ENCODE measurements at places on chromosomes 7 and 10. TPM values are rescaled to one million over a fixed set of nuclear protein-coding genes. Genes with fewer than 3 reads are reported as not detected.

Gene ZMIZ1
- polyA plus RNA-seq = 1.8 TPM

Gene ENO4
- polyA plus RNA-seq = not detected

Gene NT5C3A
- polyA plus RNA-seq = 92.9 TPM

Gene CAPZA2
- 318 TPM for polyA plus RNA-seq

Gene CD36
- 2.0 TPM for polyA plus RNA-seq

Gene SH2D4B
- not detected for polyA plus RNA-seq

Gene PRR15
- not detected for polyA plus RNA-seq

Gene GRK5
- polyA plus RNA-seq = 3.3 TPM

Gene PCDH15
- polyA plus RNA-seq = not detected

Gene STEAP4
- polyA plus RNA-seq = not detected

Gene SPDYE6
- polyA plus RNA-seq = 0.97 TPM

Gene KCND2
- not detected for polyA plus RNA-seq

Gene PHKG1
- 0.10 TPM for polyA plus RNA-seq

Gene ICA1
- polyA plus RNA-seq = 5.0 TPM

Gene SLC25A13
- 5.3 TPM for polyA plus RNA-seq

Gene GPR85
- not detected for polyA plus RNA-seq

Gene TMEM72
- polyA plus RNA-seq = not detected

Gene MRC1
- not detected for polyA plus RNA-seq

Gene RARRES2
- polyA plus RNA-seq = not detected

Gene HOXA4
- polyA plus RNA-seq = not detected

Gene ANKRD2
- polyA plus RNA-seq = not detected

Gene BMPER
- polyA plus RNA-seq = not detected

Gene TBATA
- not detected for polyA plus RNA-seq

Gene PNLIPRP2
- not detected for polyA plus RNA-seq

Gene IL15RA
- polyA plus RNA-seq = 14.4 TPM

Gene SYT15
- 0.07 TPM for polyA plus RNA-seq

Gene ZNF117
- polyA plus RNA-seq = 0.70 TPM

Gene GALNT17
- polyA plus RNA-seq = not detected

Gene COBL
- not detected for polyA plus RNA-seq

Gene ESYT2
- 95.7 TPM for polyA plus RNA-seq

Gene PILRB
- 42.1 TPM for polyA plus RNA-seq

Gene SPDYE2B
- not detected for polyA plus RNA-seq

Gene PRSS2
- not detected for polyA plus RNA-seq

Gene ASZ1
- polyA plus RNA-seq = not detected

Gene MYL10
- polyA plus RNA-seq = not detected

Gene FAM25A
- not detected for polyA plus RNA-seq

Gene MAT1A
- not detected for polyA plus RNA-seq

Gene PRTFDC1
- 0.40 TPM for polyA plus RNA-seq

Gene SSMEM1
- polyA plus RNA-seq = not detected

Gene MSS51
- not detected for polyA plus RNA-seq

Gene ELMO1
- 53.1 TPM for polyA plus RNA-seq

Gene ATOH7
- polyA plus RNA-seq = not detected

Gene RAMP3
- not detected for polyA plus RNA-seq

Gene SAP25
- polyA plus RNA-seq = not detected

Gene IPMK
- polyA plus RNA-seq = 2.6 TPM

Gene CUZD1
- polyA plus RNA-seq = 0.53 TPM

Gene ADAP1
- 49.7 TPM for polyA plus RNA-seq

Gene TBRG4
- polyA plus RNA-seq = 52.2 TPM

Gene CFAP46
- polyA plus RNA-seq = not detected

Gene GIMAP8
- 5.0 TPM for polyA plus RNA-seq

Gene AKR1D1
- polyA plus RNA-seq = not detected

Gene DRGX
- not detected for polyA plus RNA-seq

Gene THSD7A
- not detected for polyA plus RNA-seq

Gene NAT16
- polyA plus RNA-seq = not detected

Gene TSPAN12
- not detected for polyA plus RNA-seq

Gene WDR86
- 2.2 TPM for polyA plus RNA-seq

Gene AGMO
- polyA plus RNA-seq = not detected

Gene CUBN
- polyA plus RNA-seq = 0.16 TPM

Data from immature natural killer cell (primary cell).